ENCODE measurements at places on chromosomes 13 and 19.

GRCh38 chr13:75736173-75736572 lies 100.0 kb downstream of the LMO7 start:
- DNase-seq = no peak

DNA sequence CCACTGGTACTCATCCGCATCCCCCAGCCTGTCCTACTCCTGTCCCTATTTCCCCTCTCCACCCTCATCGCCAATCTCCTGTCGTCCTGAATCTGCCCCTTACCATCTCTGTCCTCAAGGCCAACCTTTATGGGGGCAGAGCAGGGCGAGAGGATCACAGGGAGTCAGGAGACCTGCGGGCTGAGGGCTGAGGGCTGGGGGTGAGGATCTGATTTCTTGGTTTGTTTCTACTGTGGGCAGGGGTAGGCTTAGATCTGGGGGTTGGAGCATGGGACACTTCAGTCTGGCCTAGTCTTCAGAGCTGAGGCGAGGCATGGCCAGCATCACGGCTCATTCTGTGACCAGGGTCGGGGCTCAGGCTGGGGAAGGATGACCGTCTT lies 16.5 kb upstream of the ERCC1 start:
- no peak for DNase-seq

DNA sequence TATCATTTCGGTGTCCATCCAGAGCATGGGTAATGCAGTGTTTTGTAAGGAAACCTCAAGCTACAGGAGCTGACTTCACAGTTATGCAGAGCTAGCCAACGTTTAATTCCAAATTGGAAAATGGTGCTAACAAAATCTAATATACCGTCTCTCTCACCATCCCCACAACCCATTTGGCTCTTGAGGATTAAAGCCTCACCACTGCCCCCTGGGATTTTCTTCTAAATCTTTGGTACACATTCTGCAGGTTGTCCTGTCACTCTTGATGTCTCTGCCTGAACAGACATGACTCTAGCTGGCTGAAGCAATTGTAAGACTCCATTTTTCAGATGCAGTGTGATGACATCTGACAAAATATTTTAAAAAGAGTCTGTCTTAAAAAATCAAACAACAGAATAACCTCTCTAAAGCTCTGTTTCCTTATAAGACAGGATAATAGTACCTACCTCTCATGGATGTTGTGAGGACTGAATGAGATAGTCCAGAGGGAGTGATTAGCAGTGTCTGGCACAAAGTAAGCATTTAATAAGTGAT lies 451.8 kb downstream of the SUCLA2 start:
- DNase-seq = no peak

DNA sequence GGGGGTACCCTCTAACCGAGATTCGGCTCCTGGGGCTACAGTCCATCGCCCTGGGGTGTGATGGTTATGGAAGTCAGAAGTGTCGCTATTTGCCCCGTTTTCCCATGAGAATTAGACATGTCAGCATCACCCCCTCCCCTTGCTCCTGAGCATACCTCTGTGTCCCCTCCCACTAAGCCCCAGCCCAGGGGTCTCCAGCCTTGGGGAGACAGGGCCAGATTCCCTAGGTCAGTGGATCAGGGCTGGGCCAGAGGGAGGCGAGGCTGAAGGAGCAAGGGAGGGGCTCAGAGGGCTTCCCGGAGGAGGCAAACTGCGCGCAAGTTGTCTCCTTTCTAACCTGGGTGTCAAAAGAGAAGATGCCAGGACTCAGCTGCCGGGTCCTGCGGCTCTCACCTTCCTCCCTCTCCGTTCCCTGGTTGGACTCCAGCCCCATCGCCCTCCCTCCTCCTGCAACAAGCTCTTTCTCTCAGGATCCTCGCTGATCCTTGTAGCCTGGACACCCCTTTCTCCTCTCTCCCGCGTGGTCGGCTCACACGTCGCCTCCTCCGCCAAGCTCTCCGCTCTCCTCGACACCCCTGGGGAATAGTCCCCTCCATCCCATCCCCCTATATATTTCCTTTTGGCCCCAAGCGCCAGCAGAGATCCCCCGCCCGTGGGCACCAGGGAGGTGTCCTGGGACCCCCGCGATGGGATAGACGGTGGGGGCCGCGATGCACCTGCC lies 459 bp upstream of the TMEM59L start:
- DNase-seq = no peak

- no peak for DNase-seq
Measured at GRCh38 chr13:95355494-95355893, 54.2 kb upstream of the ABCC4 start.

DNA sequence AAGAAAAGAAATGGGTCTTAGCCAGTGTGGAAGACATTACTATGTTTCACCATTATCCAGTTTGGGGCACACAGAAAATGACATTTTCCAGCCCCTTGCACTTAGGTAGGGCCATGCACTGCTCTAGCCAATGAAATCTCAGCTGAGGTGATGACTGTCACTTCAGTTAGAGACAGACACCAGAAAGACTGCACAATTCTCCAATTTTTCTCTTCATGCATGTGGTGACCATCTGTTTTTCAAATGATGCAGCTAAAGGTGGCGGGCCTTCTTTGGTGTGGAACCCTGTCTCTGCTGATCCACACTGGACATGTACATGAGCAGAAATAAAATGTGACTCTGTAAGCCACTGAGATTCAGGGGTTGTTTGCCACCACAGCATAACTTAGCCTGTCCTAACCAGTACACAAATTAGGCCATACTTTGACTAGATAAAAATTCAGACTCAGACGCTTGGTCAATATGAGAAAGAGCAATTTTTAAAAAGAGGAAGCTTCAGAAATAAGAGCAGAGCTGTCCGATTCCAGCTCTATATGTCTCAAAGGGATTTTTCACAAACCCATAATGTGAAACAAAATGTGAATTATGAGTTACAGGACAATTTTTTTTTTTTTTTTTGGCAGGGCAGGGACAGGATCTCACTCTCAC lies 6.7 kb downstream of the ZNF565 start:
- no peak for DNase-seq

DNA sequence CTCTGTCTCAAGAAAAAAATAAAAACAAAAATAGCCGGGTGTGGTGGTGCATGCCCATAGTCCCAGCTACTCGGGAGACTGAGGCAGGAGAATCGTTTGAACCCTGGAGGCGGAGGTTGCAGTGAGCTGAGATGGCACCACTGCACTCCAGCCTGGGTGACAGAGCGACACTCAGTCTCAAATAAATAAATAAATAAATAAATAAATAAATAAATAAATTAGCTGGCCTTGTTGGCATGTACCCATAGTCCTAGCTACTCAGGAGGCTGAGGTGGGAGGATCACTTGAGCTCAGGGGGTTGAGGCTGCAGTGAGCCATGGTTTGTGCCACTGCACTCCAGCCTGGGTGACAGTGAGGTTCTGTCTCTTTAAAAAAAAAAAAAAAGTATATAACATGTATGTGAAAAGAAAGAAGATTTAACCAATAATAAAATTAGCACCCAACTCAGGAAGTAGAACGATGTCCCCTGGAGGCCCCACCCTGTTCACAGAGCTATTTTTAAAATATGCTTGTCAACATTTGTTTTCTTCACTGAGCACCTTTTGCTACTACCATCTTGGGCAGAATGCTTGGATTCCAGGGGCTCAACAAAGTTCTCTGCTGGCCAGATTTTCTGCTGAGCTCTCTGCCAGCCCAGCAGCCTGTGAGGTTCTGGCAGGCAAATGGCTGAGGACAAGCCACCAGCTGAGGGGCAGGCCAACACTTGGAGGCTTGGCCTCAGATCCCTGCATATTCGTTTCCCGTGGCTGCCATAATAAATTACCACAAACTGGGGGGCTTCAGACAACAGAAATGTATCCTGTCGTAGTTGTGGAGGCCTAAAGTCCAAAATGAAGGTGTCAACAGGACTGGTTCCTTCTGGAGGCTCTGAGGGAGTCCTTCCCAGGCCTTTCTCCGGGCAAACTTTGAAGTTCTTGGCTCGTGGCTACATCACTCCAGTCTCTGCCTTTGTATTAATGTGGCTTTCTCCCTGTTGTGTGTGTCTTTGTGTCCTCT lies 5.2 kb downstream of the SLC25A42 start:
- DNase-seq = no peak

DNA sequence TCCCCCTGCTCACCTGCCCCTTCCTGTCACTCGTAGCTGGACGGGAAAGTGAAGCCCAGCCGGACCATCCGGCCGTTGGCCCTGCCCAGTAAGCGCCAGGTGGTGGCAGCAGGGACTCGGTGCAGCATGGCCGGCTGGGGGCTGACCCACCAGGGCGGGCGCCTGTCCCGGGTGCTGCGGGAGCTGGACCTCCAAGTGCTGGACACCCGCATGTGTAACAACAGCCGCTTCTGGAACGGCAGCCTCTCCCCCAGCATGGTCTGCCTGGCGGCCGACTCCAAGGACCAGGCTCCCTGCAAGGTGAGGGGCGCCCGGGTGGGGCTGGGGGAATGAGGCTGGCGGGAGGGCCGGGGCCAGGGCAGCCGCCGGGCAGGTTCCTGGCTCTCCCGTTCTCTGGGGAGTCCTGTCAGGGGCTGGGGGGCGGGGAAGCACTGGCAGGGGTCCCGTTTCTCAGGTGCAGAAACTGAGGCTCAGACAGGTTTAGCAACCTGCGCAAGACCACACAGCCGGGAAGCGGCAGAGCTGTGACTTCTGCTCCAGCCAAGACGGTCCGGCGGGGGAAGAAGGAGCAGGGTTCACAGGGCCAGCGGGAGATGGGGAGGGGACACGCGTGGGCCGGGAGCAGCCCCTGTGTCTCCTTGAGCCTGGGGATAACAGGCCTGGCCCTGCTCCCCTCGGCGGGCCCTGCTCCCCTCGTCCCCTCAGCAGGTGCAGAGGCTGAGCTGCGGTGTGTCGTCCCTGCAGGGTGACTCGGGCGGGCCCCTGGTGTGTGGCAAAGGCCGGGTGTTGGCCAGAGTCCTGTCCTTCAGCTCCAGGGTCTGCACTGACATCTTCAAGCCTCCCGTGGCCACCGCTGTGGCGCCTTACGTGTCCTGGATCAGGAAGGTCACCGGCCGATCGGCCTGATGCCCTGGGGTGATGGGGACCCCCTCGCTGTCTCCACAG lies 5.3 kb downstream of the GZMM start:
- no peak for DNase-seq

DNA sequence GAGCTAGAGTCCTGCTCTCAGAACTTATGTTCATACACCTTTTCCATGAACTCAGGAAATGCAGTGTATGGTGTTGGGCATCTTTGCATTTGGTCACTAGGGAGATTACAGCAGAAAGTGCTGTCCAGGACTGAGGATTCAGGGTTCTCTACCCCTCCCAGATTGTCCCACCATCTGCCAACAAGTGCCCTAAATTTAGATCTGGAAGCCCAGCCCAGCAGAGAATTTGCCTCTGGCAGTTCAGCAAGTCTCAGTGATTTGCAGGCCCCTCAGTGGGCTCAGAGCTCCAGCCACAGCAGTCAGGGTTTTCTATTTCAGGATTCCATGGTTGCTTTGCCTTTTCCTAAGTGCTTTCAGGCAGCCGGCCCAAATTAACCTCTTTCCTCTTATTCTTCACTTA lies 23.4 kb downstream of the CNFN start:
- no peak for DNase-seq

DNA sequence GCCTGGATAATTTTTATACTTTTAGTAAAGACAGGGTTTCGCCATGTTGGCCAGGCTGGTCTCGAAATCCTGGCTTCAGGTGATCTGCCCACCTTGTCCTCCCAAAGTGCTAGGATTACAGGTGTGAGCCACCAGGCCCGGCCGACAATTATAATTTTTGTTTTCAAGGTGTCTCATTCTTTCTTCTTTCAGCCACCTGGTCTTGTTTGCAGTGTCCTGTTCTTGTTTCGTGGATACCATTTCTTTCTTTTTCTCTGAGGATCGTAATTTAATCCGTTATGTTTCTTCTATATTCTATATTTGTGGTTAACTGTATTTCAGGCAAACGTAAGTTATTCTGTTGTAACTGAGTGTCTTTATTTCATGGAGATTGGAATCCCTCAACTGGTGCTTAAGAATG lies 15.7 kb downstream of the TIMM13 start:
- no peak for DNase-seq

DNA sequence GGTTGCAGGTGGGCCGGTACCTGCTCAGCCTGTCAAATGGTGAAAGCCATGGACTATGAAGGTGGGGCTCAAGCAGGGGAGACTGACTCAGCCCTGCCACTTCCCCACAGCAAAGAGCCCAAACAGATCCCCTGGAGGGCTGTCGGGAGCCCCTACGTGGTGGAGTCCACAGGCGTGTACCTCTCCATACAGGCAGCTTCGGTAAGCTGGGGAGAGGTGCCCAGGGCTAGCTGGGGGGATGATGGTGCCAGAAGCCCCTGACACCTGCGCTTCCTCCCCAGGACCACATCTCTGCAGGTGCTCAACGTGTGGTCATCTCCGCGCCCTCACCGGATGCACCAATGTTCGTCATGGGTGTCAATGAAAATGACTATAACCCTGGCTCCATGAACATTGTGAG lies 3.2 kb upstream of the TMEM147 start:
- DNase-seq = no peak

DNA sequence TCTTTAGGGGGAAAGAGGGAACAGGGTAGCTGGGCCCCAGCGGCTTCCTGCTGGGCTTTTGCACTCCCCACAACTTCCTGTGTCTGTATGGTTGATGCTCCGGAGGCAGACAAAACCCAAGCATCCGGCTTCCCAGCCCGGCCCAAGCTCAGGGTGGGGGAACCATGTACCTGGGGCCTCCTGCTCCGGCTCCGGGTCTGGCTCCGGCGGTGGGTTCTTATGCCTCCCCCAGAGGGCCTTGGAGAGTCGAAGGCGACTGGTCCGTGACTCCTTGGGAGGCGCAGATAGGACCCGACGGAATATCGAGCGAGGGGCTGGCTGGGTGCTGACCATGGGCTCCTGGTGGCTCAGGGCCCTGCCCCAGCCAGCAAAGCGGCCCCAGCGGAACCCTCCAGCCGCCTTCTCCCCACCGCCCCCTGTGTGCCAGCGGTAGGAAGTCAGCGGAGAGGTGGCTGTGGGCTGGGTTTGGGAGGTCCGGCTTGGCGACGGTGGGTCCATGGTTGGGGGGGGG lies 428 bp downstream of the RASAL3 start:
- peak; percentile 59 for DNase-seq
